ENCODE measurements at places on chromosomes 2 and 18.

GRCh38 chr18:8657873-8658470 lies 47.4 kb upstream of the MTCL1 start:
- no peak for DNase-seq

GRCh38 chr2:157257312-157258252 lies at the start of gene GALNT5:
GALNT5 (plus strand) TSS chr2:157257705; CDS start chr2:157258083, 378 bp downstream.
- DNase-seq = no peak

- no peak for DNase-seq
Measured at GRCh38 chr2:155703917-155704316, 628.6 kb downstream of the NR4A2 start.

DNA sequence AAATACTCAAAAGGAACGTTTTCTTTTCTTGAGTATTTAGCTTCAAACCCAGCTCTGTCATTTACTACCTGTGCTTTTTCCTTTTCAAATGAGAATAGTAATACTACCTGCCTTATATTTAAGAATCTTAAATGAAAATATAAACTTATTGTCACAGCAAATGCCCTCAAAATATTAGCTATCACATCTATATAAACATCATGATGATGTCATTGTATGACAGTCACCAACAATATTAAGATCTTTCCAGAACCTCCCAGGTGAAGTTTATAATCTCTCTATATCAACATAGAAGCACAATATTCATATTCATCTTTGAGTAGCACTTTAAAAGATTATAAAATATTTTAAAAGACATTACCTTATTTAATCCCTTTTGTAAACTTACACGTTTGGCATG lies 92.2 kb downstream of the DOK6 start:
- no peak for DNase-seq

DNA sequence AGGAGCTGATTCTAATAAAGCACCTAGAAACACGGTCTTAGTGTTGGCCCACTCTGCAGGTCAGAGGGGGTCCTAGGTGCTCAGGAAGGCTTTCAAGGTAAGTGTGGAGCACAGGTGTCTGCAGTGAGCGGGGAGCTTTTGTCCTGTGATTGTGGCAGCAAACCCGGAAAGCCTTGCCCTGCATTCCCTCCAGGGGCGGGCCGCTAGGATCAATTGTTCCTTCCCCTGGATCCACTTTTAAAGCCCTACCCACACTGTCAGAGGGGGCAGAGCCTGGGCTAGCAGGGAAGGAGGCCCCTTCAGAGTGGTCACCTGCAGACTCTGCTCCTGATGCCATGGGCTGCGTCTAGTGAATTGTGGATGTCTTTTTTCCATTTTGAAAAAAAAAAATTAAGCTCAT lies 176.0 kb downstream of the CTIF start:
- no peak for DNase-seq

DNA sequence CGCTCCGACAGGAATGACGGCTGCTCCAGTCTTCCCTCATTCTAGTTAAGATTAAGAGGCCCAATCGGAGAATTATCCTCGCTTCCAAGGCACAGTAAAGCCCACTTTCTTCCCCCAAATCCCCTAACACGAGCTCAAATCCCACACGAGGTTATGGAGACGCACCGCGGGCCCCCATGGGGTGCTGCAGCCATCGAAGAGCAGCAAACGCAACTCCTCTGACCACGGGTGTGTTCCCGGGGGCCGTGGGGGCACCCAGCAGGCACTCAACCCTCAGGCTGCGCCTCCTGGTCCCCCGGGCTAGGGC lies 446 bp downstream of the COPS9 start:
- no peak for DNase-seq

GRCh38 chr2:171550613-171551012 lies 28.3 kb downstream of the CYBRD1 start:
- no peak for DNase-seq

DNA sequence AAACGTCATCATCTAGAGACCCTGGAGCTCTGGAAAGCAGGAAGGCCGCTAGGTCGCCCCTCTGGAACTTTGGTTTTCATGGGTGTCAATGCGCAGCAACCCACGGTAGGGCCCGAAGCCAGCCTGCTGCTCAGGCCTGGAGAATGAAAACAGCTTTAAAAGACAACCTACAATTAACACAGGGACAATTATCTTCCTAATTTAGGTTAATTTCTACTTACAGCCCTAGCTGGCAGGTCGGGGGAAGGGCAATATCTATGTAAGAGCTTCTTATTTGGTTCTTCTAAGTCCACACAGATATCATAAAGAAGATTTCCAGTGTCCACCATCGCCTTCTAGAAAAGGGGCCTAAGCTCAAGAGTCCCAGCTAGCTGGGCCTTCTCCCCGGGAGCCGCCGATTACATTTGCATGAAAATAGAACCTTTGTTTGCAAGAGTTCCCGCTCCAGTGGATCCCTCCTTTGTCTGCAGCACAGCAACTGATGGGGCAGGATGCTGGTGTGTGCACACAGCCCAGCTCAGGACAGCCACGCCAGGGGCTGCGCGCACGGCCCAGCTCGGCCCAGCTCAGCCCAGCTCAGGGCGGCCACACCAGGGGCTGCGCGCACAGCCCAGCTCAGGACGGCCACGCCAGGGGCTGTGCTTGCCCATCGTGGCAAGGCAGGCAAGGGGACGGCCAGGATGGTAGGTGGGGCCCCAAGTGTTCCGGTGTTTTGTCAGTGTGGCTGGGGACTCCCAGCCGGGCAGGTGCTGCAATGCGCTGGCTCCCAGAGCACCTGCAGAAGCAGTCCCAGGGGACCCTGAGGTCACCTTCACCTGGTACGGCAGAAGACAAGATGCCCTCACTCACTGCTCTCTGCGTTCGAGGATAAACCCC lies 109.1 kb downstream of the HDAC4 start:
- no peak for DNase-seq

- no peak for DNase-seq
Measured at GRCh38 chr18:78410094-78410786, 569.4 kb upstream of the SALL3 start.

- no peak for DNase-seq
Measured at GRCh38 chr2:74746480-74746879, 87.4 kb upstream of the HK2 start.

DNA sequence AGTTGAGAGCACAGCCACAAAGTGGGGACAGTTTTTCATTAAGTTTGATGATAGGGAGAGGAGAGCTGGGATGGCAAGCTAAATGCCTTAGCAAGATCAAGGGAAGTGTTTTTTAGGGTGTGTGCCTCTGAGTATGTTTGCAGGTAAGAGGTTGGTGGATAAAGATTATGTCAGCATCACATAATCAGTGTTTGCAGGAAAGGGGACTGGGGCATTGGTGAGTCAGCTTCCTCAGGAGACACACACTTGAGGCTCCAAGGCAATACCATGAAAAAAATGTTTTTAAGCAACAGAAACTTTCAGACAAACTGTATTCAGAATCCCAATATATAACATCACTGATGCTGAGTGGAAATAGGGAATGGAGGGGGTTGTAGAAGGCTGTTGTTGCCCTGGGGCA lies 25.4 kb upstream of the DTNB start:
- DNase-seq = no peak

- no peak for DNase-seq
Measured at GRCh38 chr2:39510140-39510539, 73.1 kb upstream of the MAP4K3 start.

GRCh38 chr2:239399921-239400595 lies 762 bp downstream of the HDAC4 start:
- no peak for DNase-seq

DNA sequence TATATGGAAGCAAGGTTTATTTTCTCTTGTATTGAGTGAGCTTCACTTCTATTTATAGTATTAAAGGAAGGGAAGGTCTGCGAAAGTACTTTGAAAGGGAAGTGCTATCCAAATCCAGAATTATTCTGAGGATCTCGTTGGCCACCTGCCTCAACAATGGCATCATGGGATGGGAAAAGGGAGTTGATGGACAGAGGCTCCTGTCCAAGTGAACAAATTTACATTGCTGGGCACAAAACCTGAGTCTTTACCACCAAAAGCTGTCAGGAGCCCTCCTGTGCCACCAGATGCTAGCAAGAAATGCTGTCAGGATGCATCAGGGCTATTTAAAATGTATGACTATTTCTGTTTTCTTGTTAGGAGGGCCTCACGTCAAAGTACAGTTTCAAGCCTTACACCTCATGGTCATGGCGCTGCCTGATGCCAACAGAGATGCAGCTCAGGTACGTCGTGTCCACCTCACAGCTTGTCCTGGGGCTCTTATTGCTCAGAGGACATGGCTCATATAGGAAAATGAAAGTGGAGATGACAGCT lies 157.3 kb downstream of the ARHGAP28 start:
- no peak for DNase-seq

- no peak for DNase-seq
Measured at GRCh38 chr2:18047896-18048657, 169.6 kb downstream of the KCNS3 start.

- no peak for DNase-seq
Measured at GRCh38 chr2:43484323-43484930, 111.4 kb downstream of the THADA start.

DNA sequence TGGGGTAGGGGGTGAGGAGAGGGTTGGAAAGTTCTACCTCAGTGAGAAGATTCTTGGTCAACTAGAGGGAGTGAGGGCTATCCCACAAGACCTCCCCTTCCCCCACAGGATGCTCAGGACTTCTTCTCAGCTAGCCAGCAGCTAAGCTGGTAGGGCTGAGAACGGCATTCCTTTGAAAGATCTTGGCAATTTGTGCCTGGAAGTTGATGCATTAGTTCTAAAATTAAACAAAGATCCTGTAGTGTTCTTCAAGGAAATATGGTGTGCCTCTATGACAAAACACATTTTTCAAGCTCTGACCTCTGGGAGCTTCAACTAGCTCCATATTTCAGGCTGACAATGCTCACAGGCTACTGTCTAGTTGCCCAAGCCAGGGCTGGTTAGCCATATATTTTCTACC lies 2.3 kb downstream of the LYPD1 start:
- no peak for DNase-seq

GRCh38 chr2:104790100-104790811 lies 63.7 kb upstream of the POU3F3 start:
- no peak for DNase-seq

DNA sequence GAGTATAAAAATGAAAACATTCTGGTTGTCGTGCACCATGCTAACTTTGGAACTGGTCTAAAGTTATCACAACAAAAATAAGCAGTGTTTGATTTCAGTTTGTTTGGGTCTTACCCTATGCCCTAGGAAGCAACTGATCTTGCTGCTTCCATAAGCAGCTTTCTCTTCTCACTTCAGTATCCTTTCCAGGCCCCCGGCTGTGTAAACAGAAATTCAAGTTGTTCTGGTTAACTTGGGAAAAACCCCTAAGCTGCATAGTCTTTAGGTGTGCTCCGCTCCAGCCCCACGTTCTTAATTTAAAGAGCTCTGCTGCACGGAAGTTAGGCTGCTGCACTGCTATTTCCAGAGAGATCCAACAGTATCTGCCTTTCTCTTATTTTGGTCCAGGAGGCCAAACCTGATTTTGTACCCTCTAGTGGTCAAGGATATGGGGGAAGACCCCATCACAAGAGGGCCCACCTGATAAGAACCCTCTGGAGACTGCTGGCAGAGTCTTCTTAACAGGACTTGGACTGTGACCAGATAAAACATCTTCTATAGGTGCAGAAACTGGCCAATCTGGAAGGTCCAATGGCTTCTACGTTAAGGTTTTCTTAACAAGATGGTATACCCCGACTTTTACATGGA lies 69.1 kb downstream of the FEZ2 start:
- no peak for DNase-seq

GRCh38 chr18:8962192-8962779 lies 140.2 kb upstream of the NDUFV2 start:
- DNase-seq = no peak

DNA sequence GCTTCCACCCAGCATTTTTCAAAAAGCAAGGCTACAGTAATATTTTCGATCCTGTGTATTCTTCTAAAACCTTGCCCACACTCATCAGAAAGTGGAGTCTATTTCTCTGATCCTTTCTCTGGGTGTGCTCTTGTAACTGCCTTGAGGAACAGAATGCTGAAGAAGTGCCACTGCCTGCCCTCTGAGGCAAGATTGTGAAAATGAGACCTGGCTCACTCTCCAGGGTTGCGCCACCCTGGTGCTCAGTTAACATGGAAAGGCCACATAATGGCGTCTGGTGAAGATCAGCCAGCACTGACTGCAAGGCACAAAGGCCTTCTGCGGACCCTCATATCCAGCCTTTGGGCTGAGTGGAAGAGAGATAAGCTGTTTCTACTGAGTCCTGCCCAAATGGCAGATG lies 11.2 kb upstream of the SH3RF3 start:
- no peak for DNase-seq

- DNase-seq = no peak
Measured at GRCh38 chr2:45755585-45756335, 104.3 kb downstream of the PRKCE start.

- no peak for DNase-seq
Measured at GRCh38 chr2:2812117-2812516, 481.0 kb upstream of the MYT1L start.

- DNase-seq = peak; percentile 80
Measured at GRCh38 chr2:29011418-29012060, 30.4 kb downstream of the TOGARAM2 start.

DNA sequence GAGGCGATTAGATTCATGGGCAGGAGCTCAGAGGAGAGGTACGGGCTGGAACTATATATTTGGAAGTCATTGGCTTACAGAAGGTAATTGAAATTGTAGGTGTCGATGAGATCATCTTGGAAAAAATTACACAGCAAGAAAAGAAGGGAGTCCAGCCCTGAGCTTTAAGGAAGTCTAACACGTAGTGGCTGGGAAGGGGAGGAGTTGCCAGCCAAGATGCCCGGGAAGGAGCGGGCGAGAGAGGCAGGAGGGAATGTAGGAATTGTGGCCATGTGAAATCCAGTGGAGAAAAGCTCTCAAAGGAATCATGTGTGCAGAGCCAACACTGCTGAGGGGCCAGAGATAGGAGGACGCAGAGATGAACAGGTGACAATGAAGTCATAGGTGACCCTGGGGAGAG lies 25.6 kb upstream of the SCYGR1 start:
- DNase-seq = no peak

DNA sequence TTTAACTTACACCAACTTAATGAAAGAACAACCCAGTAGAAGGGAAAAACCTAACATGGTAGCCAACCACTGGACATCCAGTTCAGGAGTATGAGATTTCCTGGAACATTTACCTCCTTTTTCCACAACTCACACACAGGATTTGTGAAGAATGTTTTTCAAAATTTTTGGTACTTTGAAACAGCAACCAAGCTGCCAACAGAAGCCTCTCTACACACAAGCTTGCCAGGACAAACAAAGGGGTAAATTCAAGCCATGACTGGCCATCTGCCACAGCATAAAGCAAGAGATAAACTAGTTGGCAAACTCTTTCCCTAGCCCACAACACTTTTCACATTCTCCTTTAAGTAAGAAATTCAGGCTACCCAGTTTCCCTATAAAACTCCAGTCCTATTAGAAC lies 21.4 kb downstream of the MGAT4A start:
- no peak for DNase-seq

- DNase-seq = no peak
Measured at GRCh38 chr18:9130806-9131205, 5.8 kb upstream of the ANKRD12 start.

All from activated CD8-positive, alpha-beta memory T cell treated with anti-CD3 and anti-CD28 coated beads for 1 hour (primary cell).